ENCODE measurements at places on chromosomes 13 and 19.
A peak's percentile ranks its signal among the peaks of the same experiment; 100 is the strongest.

DNA sequence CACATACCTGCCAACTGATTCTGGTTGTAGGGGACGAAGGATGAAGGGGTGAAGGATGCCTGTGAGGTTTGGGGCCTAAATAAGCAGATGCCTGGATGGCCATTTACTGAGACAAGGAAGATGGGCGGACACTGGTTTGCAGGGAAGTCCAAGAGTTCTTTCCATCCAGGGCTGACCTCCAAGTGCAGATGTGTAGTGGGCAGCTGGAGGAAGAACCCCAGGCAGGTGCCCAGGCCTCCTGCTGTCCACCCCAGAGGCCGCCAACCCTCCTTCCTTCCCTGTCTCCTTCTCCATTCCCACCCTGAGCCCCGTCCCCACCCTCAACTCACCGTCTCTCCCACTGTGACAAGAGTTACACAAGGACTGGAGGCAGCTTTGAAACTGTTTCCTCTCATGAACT, 171.5 kb downstream of the KATNAL1 start:
- no peak for DNase-seq

DNA sequence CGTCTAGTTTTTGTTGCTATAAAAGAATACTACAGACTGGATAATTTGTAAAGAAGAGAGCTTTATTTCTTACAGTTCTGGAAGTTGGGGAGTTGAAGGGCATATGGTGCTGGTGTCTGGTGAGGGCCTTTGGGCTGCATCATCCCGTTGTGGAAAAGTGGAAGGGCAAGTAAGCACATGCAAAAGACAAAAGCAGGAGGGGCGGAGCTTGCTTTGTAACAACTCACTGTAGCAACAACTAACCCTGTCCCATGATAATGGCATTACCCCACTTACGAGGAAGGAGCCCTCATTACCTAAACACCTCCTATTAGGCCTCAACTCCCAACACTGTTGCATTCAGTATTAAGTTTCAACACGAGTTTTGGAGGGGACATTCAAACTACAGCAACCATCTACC, 7.2 kb upstream of the DNAJC15 start:
- DNase-seq: no peak

DNA sequence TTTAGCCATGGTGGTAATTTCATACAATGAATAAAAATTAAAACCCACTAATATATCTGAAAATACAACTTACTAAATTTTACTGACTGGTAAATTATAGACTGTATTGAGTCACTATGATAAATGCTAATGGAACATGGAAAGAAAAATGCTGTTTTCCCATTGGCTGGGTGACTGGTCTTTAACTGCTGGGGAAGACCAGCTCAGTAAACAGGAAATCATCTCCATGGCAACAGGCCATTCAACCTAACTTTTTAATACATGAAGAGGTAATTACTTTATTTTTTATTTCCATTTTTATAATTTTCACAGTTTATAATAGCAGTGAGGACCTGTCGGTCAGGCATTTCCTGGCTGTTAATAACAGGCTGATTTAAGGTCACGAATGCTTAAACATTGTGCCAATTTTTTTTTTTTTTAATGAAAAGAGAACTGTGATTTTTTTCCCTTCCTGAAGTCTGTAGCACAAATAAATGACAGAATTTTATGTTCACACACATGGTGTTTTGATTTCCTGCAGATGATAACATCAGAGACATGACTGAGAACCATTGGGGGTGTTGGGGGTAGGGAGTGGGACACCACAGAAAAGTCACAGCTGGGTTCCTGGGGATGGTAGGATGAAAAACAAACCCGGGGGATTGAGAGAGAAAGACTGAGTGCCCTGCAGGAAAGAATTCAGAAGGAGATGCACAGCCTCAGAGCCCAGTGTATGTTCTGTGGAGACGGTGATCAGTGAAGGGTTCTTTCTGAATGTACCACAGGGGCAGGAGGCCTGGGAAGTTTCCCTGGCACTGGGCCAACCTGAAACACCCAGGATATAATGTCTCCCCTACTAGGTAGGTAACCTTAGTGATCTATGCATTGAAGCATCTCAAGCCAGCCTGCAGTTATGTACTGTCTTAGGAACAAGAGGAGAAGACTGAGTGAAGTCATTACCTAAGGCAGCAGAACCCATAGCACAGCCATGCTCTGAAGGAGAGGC, 297.1 kb downstream of the COG6 start:
- DNase-seq: no peak

GRCh38 chr13:73904625-73905024, 229.6 kb downstream of the KLF12 start:
- no peak for DNase-seq

DNA sequence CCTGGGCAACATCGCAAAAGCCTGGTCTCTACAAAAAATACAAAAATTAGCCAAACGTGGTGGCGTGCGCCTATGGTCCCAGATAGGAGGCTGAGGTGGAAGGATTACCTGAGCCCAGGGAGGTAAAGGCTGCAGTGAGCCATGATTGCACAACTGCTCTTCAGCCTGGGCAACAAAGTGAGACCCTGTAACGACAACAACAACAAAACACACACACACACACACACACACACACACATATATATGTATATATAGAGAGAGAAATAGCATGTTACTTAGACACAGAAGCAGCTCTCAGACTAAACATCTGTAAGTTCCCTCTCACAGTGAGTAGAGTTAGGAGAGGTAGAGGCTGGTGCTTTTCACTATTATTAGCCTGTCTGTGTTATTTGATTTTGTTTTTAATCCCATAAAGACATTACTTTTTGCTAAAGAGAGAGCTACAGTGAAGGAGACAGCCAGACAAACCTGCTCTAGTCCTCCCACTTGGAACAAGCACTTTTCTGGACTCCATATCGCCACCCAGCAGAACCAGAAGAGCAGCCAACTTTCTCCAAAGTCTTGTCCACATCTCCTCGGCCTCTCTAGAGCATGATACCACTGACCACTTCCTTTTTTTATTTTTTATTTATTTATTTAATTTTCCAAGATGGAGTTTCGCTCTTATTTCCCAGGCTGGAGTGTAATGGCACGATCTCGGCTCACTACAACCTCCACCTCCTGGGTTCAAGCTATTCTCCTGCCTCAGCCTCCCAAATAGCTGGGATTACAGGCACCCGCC, 2.8 kb upstream of the LIN7B start:
- DNase-seq: no peak

GRCh38 chr13:106151056-106151699, 384.3 kb downstream of the EFNB2 start:
- DNase-seq: no peak

- DNase-seq: peak; percentile 35
These were observed 762.2 kb downstream of the EFNB2 start for GRCh38 chr13:105773241-105773640.

- no peak for DNase-seq
These were observed 1784.6 kb downstream of the SLITRK5 start for GRCh38 chr13:89455741-89456140.

DNA sequence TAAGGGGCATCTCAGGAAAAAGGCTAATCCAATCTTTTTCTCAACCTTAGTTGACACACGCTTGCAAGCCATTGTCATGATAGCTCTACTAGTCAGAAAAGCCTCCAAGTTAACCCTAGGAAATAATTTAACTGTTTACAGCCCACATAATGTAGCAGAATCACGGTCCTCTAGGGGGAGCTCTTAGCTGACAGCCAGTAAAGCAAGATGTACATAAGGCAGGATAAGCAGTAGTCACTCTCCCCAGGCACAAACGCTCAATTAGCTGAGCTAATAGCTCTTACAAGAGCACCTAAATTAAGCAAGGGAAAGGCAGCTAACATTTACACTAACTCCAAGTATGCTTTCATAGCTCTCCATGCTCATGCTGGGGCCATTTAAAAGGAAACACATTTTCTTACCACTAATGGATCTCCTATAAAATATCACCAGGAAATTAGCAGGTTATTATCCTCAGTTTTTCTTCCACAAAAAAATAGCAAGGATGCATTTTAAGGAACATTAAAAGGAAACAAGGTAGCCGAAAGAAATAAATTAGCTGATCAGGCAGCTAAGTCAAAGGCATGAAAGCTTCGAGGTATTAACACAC, 33.7 kb upstream of the ZSCAN5A start:
- DNase-seq: peak; percentile 14

DNA sequence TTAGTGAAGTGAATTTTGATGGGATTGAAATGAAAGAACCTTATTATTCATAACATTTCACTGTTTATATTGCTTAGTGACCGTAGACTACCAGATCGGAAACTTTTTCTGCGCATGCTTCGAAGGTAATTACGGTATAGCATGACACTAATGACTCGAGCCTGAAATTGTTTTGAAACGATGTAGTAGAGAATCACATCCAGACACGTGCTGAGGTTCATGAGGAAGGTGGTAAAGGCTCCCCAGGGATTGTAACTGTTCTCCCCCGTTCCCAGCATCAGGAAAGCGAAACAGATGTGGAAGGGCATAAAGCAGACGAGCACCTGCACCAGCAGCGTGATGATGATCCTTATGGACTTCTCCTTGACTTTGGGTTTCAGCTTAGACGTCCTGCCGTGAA, 3.3 kb downstream of the GPR18 start:
- no peak for DNase-seq

DNA sequence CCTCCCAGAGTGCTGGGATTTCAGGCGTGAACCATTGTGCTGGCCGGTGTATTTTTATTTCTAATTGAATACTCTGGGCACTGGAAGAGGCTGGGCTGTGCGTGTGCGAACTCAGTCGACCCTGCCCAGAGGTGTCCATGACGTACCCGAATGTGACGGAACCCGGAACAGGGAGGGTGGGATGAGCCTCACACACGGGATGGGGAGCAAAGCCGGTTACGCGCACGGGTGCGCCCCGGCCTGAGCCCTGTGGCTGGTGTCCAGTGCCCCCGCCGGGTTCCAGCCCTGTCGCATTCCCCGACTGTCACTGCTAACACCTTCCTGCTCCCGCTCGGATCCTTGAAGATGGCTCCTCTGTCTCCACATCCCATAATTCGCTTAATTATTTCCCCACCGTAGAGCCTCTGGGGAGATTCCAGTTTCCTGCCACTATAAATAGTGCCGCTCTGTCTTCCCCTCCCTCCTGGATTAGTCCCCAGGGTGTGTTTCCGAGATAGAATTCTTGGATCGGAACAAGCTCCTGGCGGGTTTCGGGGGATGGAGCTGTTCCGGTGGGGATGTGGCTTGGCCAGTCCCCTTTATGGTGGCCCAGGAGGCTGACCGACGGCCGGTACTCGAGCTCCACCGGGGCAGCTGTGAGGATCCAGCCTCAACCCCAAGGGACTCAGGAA, 22.0 kb downstream of the SBNO2 start:
- DNase-seq: no peak

GRCh38 chr13:95150555-95150954, 150.7 kb downstream of the ABCC4 start:
- DNase-seq: no peak

DNA sequence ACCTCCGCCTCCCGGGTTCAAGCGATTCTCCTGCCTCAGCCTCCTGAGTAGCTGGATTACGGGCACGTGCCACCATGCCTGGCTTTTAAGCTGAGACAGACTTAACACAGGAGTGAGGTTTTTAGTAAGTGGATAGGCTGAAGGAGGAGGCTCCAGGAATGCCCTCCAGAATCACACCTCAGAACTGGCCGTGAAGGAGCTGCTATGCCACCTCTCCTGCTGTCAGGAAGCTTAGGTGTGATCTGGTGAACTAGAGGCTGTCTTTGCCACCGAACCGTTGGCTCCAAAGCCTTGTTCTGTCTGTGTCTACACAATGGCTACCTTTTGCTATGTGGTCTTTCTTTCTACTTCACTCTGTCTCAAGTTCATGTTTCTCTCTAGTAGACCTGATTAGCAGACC, 4.2 kb downstream of the PDCD2L start:
- no peak for DNase-seq

DNA sequence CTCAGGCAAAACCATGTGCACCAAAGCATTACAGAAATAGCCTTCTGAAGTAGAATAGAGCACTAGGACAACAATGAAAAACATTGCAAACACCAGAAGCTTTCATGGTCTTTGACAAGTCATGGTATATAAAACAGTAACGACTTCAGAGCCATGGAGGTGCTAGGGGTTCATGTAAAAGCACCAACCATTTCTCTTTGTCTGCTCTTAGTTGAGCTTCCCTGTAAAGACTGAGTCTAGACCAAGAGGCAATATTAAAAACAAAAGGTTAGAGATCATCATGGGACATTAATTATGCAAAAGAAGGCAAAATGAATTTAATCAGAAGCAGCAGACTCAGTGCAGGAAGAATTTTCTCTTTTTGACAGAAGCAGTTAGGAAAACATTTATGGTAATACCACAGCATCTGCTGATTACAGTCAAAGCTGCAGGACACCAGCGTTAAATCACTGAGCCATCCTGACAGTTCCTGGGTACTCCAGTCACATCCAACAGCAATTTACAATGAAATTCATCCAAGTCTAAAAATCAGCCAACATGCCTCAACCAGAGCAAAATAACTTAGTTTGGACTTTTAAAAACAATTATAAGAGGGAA, 476.8 kb downstream of the DIAPH3 start:
- no peak for DNase-seq

DNA sequence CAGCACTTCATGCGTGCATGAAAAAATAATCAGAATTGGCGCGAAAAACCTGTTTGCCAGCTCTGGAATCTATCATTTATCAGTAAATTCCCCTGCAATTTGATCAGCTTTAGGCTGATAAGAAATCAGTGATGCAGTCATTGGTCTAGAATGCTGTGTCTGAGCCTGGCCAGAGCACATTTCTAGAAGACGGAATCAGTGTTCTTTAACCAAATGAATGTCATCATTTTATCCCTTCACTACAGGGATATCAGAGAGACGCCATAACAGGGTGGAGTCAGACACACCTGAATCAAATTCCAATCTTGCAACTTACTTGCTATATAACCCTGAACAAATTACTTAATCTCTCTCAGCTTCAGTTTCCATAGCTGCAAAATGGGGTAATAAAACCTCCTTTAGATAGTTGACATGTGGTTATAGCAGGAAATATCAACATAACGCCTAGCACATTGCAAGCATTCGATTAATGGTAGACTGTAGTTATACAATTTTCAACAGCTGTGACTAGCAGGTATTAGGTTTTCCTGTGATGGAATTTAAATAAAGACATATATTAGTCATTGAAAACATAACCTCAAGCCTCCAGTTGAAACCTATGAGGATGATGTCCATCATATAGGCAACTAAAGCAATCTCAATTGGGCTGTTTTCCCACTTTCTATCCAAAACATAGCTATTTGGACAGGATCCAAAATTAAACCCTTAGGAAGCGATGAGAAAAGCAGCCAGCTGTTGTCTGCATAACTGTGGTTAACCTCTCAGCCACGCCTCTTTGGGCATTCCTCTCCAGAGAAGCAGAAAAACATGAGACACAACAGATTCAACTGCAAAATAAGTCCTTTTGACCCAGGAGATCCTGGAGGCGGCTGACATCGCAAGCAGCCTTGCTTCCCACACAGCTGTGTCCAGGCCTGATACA, 51.6 kb upstream of the UBL3 start:
- peak; percentile 47 for DNase-seq
